ENCODE measurements at places on chromosomes 3 and 15.

- DNase-seq, result no peak
Observed at GRCh38 chr15:24772266-24772665, 96.7 kb downstream of the NPAP1 start.

DNA sequence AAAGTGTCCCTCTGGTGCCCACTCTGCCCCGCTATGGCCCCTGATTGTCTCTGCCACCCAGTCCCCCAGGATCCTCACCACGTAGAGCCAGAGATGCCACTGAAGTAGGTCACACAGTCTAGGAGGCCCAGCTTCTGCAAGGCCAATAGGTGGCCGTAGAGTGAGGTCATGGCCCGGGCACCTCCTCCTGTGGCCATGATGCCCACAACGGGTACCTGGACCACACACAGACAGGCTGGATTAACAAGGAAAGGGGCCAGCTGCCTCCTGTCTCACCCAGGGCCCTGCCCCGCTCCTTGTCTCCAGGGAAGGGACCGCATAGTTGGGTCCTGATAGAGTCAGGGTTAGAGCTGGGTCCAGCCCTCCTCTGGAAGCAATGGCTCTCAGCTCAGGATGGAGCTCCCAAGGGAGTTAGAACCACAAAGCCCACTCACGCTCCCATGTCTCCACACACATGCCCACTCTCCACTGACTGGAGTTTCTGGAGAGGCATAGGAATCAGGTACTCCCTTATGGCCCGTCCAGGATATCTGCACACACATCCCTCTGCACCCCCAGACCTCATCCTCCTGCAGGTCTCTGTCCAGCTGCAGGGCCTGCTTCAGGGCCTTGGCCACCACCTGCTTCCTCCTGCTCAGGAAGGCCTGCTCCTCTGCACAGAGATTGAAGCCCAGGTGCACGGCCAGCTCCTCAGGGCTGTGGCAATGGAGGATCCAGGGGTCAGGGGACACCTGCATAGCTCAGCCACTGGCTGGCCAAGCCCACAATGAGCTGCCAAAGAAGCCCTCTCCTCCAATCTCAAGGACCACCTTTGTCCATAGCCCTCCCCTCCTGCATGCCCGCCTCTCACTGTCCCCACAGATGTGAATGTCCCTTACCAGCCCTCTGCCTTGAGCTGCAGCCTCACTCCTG lies 13.2 kb downstream of the PLA2G4D start:
- no peak for DNase-seq

DNA sequence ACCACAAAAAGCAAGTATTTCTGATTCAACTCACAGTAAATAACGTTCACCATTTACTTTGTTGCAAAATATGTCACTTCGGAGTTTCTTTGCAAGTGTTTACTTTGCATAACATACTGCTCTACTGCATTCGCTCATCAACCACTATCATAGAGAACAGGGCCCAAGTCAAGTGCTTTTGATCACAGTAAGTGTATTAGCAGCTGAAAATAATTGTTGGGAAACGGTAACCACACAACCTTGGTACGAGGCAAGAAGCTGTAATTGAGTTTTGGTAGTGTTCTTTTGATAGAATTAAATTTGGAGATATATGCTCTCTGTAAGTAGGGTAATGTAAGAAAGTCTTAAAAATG lies 80.1 kb downstream of the SATB1 start:
- no peak for DNase-seq

DNA sequence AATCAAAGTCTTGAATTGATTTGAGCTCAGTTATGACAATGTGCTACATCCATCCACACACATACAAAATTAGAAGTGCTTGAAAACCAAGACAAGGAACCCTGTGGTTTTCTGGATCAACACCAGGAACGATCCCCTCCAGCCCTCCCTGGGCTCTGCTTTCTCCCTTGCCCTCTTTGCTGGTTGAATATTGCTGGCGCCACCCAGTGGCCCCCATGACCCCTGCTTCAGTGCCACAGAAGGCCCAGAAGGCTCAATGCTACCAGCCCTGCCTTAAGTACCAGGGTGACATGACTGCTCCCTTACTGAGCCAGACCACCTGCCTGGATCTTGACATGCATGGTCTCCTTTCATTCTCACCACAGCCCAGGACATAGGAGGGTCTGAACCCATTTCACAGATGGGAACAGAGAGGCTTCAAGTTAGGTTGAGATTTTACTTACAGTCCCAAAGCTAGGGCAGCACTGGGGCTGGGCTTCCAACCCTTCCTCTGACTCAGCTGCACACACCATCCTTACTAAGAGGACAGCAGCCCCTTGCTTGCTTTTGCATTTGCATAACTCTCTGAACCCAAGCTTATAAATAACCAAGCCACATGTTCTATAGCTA lies 15.0 kb downstream of the IL12A start:
- peak; percentile 58 for DNase-seq

DNA sequence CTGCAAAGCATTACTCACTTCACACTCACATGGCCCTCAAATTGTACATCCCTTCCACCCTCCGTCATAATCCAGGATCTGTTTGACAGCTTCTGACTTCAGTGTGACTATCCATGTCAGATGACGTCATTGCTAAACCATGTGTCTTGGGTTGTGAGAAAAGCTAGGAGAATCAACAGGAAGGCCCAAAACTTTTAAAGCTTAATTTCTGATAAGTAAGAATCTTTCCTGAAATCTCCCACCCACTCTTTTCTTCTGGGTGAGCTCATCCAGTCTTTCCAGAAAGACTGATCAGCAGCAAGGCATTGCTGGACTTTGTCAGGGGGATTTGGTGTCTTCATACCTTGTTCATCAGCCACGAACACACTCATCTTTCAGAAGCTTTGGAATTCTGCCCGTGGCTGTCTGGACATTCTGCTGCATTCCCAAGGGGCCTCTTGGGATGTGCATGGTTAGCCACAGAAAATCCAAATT lies 11.5 kb upstream of the LMCD1 start:
- DNase-seq, result no peak

GRCh38 chr3:101124125-101124524 lies 130.9 kb upstream of the ABI3BP start:
- DNase-seq, result no peak

GRCh38 chr15:100338971-100339444 lies 2.8 kb downstream of the ADAMTS17 start:
- DNase-seq, result peak; percentile 85

- DNase-seq, result no peak
Observed at GRCh38 chr3:86740751-86741150, 250.2 kb downstream of the VGLL3 start.
